ENCODE measurements at places on chromosomes 1 and 21.

DNA sequence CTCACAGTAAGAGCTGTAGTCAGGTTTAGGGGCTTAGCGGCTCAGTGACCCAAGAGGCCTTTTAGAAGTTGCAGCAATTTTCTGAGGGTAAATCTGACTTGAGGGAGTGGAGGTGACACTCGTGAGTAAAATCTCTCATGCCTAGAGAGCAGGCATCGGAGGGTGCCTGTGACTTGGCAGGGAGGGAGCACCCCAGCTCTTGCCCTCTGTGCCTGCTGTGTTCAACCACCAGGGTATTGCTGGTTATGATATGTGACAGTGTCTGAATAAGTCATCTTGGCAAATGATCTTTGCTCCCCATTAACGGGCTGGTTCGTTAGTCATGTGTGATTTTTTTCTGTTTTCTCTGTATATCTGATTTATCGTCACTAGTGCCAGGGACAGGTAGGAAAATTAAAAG lies 5.9 kb downstream of the MAN1C1 start:
- DNase-seq: no peak

GRCh38 chr1:224873434-224874369 lies 55.8 kb upstream of the DNAH14 start:
- no peak for DNase-seq

- DNase-seq: no peak
These were observed 28.7 kb downstream of the RSPH1 start for GRCh38 chr21:42467140-42467983.

- no peak for DNase-seq
These were observed 74.4 kb upstream of the HSD17B7 start for GRCh38 chr1:162716123-162716522.

DNA sequence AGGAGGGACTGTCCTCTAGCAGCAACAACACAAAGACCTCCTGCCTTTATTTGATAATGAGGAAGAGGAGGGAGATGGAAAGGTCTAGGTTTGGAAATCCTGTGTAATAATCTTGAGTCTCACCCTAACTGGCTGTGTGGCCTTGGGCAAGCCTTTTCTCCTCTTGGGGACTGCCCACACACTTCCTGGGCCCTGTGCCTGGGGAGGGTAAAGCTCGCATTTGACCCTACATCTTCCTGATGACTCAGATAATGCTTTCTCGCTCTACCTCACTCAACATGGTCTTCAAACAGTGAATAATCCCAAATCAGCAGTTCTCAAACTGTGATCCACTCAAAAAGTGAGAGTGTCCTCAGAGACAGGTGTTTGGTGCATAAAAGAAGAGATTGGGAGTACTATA lies 81.2 kb downstream of the VWA5B1 start:
- no peak for DNase-seq

- no peak for DNase-seq
These were observed 521.2 kb upstream of the DAB1 start for GRCh38 chr1:57945045-57945444.

DNA sequence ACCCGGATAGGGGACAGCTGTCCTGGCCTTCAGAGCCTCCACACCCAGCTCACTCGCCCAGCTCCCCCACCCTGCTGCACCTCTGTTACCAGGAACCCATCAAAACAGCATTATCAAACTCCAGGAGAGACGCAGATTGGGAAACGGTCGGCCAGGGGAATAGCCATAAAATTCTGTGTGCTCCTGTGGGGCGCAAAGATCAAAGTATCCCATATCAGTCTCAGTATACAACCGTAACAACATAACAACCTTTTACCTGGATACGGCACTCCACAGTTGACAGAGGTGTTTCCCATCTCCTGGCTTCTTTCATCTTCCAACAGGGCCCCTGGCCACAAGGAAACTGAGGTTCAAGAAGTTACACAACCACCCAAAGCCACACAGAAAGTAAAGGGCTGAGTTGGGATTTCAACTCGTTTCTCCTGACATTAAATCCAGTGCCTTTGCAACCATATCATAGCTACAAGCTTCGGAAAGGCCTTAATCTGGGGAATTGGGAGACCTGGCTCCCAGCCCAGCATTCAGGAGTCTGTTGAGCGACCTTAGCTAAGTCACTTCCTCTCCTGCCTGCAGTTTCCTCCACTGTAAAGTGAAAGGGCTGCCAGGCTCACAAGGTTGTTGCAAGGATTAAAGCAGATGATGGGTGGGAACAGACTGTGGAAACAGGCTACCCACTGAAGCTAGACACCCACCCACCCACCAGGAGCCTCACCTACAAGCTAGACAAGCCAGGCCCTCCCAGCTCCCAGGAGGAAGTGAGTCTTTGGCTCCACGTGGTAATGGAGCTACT lies 8.1 kb upstream of the EPHB2 start:
- no peak for DNase-seq

- DNase-seq: no peak
These were observed 17.7 kb downstream of the RAP1GAP start for GRCh38 chr1:21651214-21652042.

DNA sequence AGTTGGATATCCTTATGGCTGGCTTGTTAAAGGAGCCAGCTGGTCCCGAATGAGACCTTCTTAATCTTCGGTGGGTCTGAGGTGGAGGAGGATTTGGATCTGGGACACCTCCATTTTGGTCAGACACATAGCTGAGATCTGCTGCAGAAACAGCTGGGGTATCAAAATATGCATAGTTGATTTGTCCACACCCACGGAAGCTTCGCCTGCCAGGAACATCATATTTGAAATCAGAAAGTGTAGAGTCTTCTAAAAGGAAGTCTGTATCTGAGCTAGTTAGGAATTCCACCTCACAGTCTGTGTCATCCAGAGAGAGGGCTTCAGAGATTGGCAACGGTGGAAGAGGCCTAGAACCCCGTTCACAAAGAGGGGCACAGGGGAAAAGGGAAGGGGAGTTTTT lies 12.3 kb downstream of the ERRFI1 start:
- no peak for DNase-seq

DNA sequence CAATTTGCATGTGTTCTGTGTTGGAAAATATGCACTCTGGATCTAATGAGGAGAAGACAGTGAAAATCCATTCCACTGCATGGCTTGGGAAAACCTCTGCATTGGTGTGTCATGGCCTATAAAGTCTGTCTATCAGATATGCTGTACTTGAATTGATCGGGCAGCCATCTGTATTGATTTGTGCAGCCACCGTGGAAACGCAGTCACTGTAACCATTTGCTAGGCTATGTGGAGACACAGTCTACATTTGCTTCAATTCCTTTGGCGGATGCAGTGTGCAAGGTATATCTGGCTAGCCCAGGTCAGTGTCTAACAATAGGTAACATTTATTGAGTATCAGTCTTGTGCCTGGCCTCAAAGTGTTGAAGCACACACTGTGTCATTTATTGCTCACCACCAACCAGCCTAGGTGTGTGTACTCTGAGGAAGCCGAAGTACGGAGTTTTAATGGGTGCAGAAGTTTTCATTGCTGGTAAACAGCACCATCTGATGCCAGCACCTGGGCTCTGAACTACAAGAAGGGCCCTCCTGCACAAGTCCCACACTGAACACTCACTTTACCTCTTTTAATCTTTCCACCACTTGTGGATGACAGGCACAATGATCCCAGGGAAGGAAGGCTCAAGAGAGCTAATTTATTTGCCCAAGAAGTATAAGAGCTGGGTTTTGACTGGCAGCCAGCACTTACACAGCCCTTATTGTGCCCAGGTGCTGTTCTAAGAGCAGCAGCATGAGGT lies 83.4 kb downstream of the DAB1 start:
- DNase-seq: no peak

- DNase-seq: no peak
These were observed 20.9 kb downstream of the PTPRU start for GRCh38 chr1:29256979-29257804.

GRCh38 chr1:168421399-168422004 lies 122.3 kb downstream of the XCL2 start:
- DNase-seq: no peak

- no peak for DNase-seq
These were observed 823 bp upstream of the PRKAA2 start for GRCh38 chr1:56644064-56644918.

DNA sequence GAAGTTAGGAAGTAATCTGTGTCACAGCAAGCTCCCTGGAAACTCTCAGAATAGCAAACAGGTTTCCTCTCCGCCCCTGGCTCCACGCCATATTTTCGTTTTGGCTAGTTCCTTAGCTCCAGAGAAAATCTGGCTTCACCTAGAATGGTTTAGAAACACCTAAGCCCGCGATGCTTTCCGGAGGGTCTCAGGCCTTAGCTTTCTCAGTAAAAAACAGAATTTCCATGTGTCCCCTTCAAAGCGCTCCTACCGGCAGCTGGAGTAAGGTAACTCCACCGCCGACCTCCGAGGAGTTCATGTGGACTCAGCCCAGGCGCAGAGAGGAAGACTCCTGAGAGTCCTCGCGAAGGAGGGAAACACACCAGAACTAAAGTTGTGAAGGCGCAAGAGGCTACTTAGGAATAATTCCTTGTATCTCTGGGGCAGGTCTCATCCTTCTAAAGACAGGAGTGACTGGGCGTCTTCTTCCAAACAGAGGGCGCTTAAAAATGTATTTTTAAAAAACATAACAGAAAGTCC lies 406 bp downstream of the KIAA0040 start:
- no peak for DNase-seq

- DNase-seq: no peak
These were observed 607 bp upstream of the FAAH start for GRCh38 chr1:46393510-46393909.

DNA sequence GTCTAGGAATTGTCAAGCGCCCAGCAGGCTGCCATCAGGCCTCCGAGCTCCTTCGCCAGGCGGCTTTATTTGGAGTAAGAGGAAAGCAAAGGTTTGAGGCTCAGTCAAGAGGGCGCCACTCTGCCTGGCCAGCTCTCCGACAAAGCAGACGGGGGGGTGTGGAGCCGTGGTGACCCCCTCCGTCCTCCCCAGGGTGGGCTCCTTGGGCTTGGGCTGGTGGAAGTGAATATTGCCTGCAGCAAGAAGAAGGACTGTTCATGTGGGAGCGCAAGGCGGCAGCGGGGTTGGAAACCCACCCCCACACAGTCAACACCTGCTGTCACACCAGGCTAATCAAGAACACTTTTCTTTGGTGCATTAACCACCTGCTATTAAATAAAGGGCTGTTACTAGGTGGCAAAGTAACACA lies 14.6 kb downstream of the EPHX1 start:
- no peak for DNase-seq

- DNase-seq: no peak
These were observed 525 bp downstream of the C1QTNF12 start for GRCh38 chr1:1245817-1246576.

- DNase-seq: no peak
These were observed 61.4 kb downstream of the BRINP3 start for GRCh38 chr1:190416239-190416638.

Measured in stimulated activated CD8-positive, alpha-beta memory T cell treated with anti-CD3 and anti-CD28 coated beads, Interleukin-7, amount 100 ng/mL, for 4 hours (primary cell).